ENCODE measurements at places on chromosomes 7 and 10.

DNA sequence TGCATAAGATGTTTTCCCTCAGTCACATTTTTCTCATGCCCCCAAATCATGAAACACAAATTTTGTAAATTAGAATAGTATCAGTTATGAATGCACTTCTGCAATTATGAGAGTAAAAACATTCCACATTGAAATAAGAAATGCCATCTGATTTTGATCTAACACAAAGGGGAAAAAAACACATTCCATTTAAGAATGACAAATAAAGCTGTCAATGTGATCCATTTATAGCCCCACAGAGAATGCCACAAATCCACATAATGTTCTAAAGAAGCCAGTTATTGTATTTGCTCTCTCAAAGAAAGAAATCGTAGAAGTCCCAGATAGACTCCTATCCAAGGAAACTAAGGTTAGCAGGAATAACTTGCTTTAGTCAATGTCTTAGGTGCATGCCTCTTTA lies 48.7 kb upstream of the RHOBTB1 start:
- DNase-seq = no peak

GRCh38 chr7:2312267-2312929 lies 1.8 kb downstream of the SNX8 start:
- peak; percentile 54 for DNase-seq

GRCh38 chr10:59825932-59826331 lies 72.7 kb upstream of the MRLN start:
- no peak for DNase-seq

- no peak for DNase-seq
Measured at GRCh38 chr7:108088729-108089128, 41.4 kb downstream of the LAMB4 start.

- DNase-seq = no peak
Measured at GRCh38 chr7:15603124-15603523, 41.3 kb upstream of the AGMO start.

GRCh38 chr10:92615515-92615914 lies 22.6 kb downstream of the KIF11 start:
- no peak for DNase-seq

- DNase-seq = no peak
Measured at GRCh38 chr10:119404719-119405519, 137.6 kb downstream of the RGS10 start.

DNA sequence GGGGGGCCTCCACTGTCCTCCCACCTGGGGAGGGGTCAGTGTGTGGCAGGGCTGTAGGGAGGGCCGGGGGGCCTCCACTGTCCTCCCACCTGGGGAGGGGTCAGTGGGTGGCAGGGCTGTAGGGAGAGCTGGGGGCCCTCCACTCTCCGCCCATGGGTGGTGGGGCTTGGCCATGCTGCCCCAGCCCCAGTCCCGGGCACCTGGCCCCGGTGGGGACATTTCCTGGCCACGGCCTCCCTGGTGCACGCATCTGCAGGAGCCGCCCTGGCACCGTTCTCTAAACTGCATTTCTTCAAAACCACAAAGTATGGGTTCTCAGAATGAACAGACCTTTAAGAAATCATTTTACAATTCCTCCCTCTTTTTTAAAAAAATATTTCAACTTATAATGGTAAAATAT lies 89.3 kb upstream of the PDGFA start:
- no peak for DNase-seq

GRCh38 chr7:17347401-17347800 lies 48.9 kb downstream of the AHR start:
- DNase-seq = no peak

GRCh38 chr10:29849886-29850285 lies 209.5 kb downstream of the JCAD start:
- no peak for DNase-seq

DNA sequence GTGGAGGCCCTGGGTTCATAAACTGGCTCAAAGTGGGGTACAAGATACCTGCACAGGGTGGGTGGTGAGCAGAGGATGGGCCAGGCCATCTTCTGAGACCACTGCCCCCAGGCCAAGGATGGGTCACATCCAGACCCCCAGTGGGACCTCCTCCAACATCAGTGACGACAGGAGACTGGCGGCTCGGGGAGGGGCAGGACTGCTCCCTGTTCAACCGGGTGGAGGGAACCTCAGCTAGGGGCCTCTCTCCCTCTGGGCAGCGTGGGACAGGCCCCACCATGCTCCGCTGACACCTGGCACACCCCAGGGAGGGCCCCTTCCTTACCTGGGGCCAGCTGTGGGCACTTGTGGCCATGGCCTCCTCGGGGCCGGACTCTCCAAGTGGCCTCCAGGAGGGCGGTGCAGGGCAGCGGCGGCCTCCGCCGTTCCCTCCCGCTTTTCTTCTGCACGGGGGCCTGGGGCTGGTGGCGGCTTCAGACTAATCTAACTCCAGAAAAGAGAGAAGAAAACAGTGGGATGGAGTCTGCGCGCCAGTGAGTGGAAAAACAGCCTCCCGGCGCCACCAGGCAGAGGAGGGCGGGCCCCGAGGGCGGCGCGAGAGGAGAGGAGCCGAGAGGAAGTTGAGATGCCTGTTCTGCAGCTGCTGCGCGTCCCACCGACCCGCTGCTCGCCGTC lies at the start of gene CALHM2:
Gene CALHM2, minus strand, starts transcription at position 540 of the 675 bp plus-strand sequence. CDS start 2,429 bp downstream, outside the sequence.
- DNase-seq = peak; percentile 67

- DNase-seq = no peak
Measured at GRCh38 chr7:17844022-17844421, 96.3 kb downstream of the SNX13 start.

- DNase-seq = no peak
Measured at GRCh38 chr10:69242852-69243212, 22.7 kb downstream of the HKDC1 start.

DNA sequence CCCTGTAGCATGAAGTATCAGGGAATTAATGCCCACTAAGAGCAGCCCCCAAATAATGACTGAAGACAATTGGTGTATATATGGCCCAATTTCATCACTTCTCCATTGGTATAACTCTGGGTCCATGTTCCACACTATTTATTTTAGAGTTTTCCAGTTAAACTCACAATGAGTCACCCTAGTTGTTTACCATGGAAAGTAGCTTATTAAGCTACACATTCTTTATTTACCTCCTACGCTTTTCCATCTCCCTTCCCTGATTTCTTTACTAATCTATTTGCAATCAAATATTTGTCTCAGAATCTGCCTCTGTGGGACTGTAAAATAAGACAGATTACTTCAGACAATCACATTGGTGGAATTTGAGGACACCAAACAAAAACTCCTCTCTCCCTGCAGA lies 655.6 kb downstream of the SORCS1 start:
- no peak for DNase-seq

DNA sequence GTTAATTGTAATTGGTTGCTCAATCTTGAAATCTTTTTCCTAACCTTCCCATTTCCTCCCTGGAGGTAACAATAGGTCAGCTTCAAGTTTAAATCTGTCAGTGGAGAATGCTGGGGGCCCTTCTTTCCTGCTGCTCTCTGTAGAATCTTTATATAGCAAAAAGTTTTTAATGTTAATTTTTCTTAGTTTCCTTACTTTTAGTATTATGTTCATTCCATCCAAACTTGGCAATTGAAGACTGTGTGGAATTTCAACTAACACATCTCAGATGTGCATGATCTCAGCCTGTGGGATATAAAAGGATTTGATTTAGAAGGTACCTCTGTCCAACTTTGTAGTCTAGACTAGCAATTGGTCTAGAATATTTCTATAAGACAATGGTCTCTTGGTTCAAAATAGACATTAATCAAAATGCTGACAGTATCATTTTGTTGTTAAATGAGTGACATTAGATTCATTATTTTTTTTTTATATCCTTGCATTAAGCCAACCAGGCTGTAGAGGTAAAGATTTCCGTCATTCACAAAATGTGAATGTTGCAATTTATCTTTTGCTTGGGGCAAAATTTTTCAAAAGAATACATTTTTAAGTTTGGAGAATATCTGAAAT lies 100.4 kb upstream of the SEMA3A start:
- no peak for DNase-seq

Data from GM06990 (cell line).